ENCODE measurements at places on chromosomes 2 and 18. TPM values are rescaled to one million over a fixed set of nuclear protein-coding genes. Genes with fewer than 3 reads are reported as not detected.

DNAH7 gene
- polyA plus RNA-seq: 0.25 TPM

LRRTM4 gene
- polyA plus RNA-seq: 0.17 TPM

PROC gene
- not detected for polyA plus RNA-seq

ZAP70 gene
- polyA plus RNA-seq: 1.3 TPM
